ENCODE measurements at places on chromosomes 16 and 17.

DNA sequence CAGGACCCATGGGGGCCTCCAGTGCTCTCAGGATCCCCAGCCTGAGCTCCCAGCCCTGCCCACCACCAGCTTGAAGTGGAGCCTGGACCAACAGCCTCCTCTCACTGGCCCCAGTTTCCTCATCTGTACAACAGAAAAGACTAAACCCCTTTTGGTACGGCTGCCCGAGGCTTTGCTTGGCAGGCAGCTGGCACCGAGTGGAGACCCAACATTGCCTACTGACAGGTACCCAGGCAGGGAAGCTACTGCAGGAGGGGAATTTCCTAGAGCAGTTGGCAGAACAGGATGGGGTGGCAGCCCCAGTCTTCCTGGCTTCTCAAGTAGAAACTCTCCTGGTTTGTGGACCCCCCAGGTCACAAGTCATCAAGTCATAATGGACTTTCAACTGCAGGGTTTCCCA is 14.2 kb downstream of the SREBF1 start:
- DNase-seq = no peak

- no peak for DNase-seq
Observed at GRCh38 chr17:35046740-35047283, 16.7 kb downstream of the RFFL start.

DNA sequence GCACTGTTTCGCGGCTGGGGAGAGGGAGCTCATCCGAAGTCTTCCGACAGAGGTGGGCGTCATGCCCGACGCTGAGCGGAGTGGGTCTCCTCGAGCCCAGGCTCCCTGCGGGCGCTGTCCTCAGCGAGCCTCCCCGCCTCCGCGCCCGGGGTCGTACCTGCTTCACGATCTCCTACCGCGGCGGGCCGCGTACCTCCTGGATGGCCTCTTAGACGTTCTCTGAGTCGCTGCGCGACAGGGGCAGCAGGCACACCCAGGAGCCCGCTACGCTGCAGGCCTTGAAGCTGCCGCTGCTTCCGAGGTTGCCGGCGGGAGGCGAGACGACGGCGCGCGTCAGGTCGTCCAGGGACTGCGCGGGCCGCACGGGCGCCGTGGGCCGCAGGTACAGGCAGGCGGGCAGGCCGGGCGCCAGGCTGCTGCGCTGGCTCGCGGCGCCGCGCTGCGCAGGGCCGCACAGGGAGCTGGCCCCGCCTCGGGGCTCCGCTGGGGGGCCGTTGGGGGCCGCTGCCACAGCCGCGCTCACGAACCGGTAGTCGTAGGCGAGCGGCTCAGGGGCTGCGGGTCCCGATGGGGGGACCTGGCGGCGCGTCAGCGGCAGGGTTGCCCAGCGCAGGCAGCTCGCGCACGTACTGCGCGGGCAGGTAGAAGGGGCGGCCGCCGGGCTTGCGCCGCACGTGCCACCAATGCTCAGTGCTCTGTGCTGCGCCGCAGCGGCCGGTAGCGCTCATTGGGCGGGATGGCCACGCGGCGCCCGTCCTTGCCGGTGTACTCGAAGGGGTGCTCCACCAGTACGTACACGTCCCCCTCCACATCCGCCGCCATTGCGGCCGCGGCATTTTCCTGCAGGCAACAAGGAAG is 116.4 kb upstream of the SMURF2 start:
- no peak for DNase-seq

GRCh38 chr17:73228748-73229236 is 32.9 kb downstream of the CPSF4L start:
- DNase-seq = no peak

- DNase-seq = no peak
Observed at GRCh38 chr16:83336603-83337002, 471.2 kb upstream of the HSBP1 start.

DNA sequence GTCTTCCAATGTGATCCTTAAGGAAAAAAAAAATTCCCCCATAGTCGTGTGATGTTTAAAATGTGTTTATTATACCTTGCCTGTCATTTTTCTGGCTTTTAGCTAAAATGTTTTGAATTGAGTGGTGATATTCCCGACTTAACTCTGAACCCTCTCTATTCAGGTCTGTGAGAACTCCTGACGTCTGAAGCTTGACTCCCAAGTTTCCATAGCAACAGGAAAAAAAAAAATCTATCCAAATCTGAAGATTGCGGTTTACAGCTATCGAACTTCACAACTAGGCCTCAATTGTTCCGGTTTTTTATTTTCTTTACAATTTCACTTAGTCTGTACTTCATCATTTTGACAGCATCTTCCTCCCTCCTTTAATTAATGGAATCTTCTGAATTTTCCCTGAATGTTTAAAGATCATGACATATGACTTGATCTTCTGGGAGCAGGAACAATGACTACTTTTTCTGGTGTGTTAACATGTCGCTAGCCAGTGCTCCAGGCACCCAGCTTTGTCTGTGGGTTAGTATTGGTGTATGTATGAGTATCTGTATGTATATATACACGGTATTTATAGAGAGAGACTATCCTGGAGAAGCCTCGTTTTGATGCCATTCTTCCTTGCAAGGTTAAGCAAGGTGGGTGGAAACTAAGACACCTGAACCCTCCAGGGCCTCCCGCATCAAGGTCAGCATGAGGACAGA is 12.8 kb upstream of the HSBP1 start:
- no peak for DNase-seq

DNA sequence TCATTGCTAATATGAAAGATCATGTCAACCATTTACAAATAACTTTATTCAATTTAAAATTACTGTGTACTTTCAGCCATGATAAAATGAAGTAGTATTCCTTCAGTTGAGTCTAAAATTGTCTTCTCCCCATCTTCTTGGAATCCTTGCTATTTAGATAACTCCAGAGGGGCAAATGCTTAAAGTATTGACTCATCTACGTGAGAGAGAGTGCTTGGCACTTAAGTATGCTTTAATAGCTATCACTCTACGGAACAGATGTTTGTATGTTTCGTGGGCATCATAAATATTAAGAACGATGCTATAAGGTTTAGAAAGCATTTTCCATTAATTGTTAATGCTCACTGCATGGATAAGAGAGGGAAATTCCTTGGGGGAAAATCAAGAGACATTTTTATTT is 69.3 kb upstream of the MED13 start:
- DNase-seq = no peak

- no peak for DNase-seq
Observed at GRCh38 chr16:88703486-88704309, 2.5 kb downstream of the RNF166 start.

- no peak for DNase-seq
Observed at GRCh38 chr17:1870592-1870991, 40.8 kb downstream of the RPA1 start.

DNA sequence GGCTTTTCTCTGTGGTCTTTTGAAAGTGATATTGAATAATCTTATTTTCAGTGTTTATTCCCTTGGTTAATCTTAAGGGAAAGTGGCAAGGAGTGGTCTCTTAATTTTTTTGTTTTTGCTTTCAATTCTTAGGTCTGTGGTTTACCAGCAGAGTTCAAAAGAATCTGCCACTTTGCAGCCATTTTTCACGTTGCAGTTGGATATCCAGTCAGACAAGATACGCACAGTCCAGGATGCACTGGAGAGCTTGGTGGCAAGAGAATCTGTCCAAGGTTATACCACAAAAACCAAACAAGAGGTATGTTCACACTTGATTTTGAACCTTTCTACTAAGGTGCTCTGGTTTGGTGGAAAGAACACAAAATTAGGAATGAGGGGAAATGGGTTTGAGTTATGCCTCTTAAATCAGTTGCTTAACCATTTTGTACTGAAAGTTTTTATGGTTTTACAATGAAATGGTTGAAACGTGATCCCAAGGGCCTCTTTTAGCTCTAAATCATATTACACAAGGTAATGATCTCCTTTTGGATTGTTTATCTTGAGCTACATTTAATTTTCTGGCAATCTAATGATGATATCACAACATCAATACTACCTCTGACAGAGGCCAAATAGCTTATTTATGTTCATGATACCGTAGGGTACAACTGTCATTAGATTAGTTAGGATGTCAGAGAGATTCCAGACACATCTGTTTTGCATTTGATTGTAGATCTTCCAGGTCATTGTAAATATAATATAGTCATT is 51.6 kb upstream of the CRISPLD2 start:
- no peak for DNase-seq

- DNase-seq = no peak
Observed at GRCh38 chr16:1036726-1037393, 35.7 kb upstream of the SSTR5 start.

GRCh38 chr17:6643451-6644125 is 2.7 kb downstream of the TXNDC17 start:
- DNase-seq = no peak

DNA sequence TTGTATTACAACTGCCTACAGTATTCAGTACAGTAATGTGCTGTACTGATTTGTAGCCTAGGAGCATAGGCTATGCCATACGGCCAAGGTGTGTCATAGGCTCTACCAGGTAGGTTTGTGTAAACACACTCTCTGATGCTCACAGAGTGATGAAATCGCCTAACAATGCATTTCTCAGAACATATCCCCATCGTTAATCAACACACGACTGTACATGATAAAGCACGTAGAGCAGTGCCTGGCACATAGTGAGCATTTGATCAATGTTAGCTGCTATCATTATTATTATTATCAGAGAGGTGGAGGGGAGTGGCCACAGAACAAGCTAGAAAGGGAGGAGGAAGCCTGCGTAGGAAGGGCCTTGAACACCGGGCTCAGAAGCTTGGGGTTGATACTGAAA is 81.1 kb upstream of the LHX1 start:
- no peak for DNase-seq
